ENCODE measurements at places on chromosomes 16 and 17. TPM values are rescaled to one million over a fixed set of nuclear protein-coding genes. Genes with fewer than 3 reads are reported as not detected.

SYCE1L gene
- 4.3 TPM for total RNA-seq

PRSS33 gene
- not detected for total RNA-seq

FGF11 gene
- 5.3 TPM for total RNA-seq

SERPINF2 gene
- total RNA-seq, result 1.6 TPM

TEX19 gene
- total RNA-seq, result not detected

MT3 gene
- total RNA-seq, result 3.9 TPM

KRTAP4-4 gene
- total RNA-seq, result not detected

SHBG gene
- 0.63 TPM for total RNA-seq

OR1F1 gene
- 0.35 TPM for total RNA-seq
